ENCODE measurements at places on chromosomes 5 and 9. TPM values are rescaled to one million over a fixed set of nuclear protein-coding genes. Genes with fewer than 3 reads are reported as not detected.

Gene MOB3B
- polyA plus RNA-seq = 27.4 TPM

Gene STK10
- 15.4 TPM for polyA plus RNA-seq

Gene PCDHA3
- polyA plus RNA-seq = 0.34 TPM

Gene SPATA31A3
- polyA plus RNA-seq = not detected

Gene DND1
- not detected for polyA plus RNA-seq

Gene FAM170A
- not detected for polyA plus RNA-seq

Gene QRFP
- polyA plus RNA-seq = 0.27 TPM

Gene IGFBPL1
- 1.5 TPM for polyA plus RNA-seq

Gene PRR7
- polyA plus RNA-seq = 1.2 TPM

Gene FGD3
- polyA plus RNA-seq = 5.3 TPM

Gene ABLIM3
- 2.2 TPM for polyA plus RNA-seq

Gene PSAT1
- 73.2 TPM for polyA plus RNA-seq

Gene ROR2
- polyA plus RNA-seq = 18.5 TPM

Gene ATP10B
- 0.51 TPM for polyA plus RNA-seq

Gene DRD1
- polyA plus RNA-seq = not detected

Gene SLC6A3
- polyA plus RNA-seq = 0.64 TPM

Gene PCDH1
- polyA plus RNA-seq = 24.0 TPM

Gene GABRP
- polyA plus RNA-seq = 1.4 TPM

Gene MYOT
- 1.4 TPM for polyA plus RNA-seq

Gene C9orf50
- 0.88 TPM for polyA plus RNA-seq

Gene VCAN
- 295 TPM for polyA plus RNA-seq

Gene SMIM27
- 14.1 TPM for polyA plus RNA-seq

Gene SPATA31C1
- 0.33 TPM for polyA plus RNA-seq

Gene ACOT12
- polyA plus RNA-seq = 1.1 TPM

Gene PDGFRB
- polyA plus RNA-seq = 185 TPM

Gene STPG3
- polyA plus RNA-seq = 1.7 TPM

Gene GLDC
- 18.4 TPM for polyA plus RNA-seq

Gene CDC26
- polyA plus RNA-seq = 43.6 TPM

Gene BTF3
- polyA plus RNA-seq = 997 TPM

Gene TBCA
- 295 TPM for polyA plus RNA-seq

Gene KIF24
- 5.7 TPM for polyA plus RNA-seq

Gene CDX1
- 0.80 TPM for polyA plus RNA-seq

Gene RASGEF1C
- polyA plus RNA-seq = 0.75 TPM

Gene RAD17
- polyA plus RNA-seq = 42.8 TPM

Gene CARD19
- polyA plus RNA-seq = 17.5 TPM

Gene HTR1A
- polyA plus RNA-seq = not detected

Gene CARD9
- polyA plus RNA-seq = 1.6 TPM

Gene LTC4S
- 2.8 TPM for polyA plus RNA-seq

Gene SEMA5A
- 42.6 TPM for polyA plus RNA-seq

Gene OBP2B
- not detected for polyA plus RNA-seq

Gene COL15A1
- polyA plus RNA-seq = 30.1 TPM

Gene OR1Q1
- polyA plus RNA-seq = not detected

Gene PCDHGA10
- 3.8 TPM for polyA plus RNA-seq

Gene PCDHAC2
- polyA plus RNA-seq = 0.54 TPM

Gene IL13
- polyA plus RNA-seq = not detected

Gene OR13F1
- polyA plus RNA-seq = not detected
